ENCODE measurements at places on chromosomes 1 and 21.
A peak's percentile ranks its signal among the peaks of the same experiment; 100 is the strongest.

DNA sequence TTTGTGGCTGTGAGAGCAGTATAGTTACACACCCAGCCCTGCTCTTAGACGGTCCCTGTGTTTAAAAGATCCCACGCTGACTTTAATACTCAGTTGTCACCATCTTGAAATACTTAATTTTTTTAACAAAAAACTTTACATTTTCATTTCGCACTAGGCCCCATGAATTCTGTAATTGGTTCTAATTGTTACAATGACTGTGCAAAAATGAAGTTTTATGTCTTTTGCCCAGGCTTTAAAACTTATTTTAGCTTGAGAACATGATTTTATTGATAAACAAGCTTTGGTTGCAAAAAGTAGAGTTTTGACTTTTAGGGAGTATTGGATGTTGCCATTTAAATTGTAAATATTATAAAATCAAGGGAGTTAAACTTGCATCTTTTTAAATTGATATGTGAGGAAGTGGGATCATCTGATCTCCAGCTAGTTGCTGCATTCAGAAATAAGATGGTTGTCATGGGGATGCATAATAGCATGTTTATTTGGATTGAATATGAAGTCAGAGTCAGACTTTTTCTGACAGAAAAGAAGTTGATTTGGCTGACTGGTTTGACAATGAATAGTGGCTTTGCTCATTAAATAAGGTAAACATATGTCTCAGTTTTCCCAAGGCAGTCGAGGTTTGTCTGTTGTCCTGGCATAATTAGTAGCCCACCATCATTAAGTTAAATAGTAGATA lies 23.0 kb upstream of the CRP start:
- DNase-seq = no peak

- peak; percentile 21 for DNase-seq
Measured at GRCh38 chr1:10339815-10340214, 59.0 kb upstream of the PGD start.

GRCh38 chr21:42404539-42404938 lies 837 bp downstream of the UBASH3A start:
- no peak for DNase-seq

DNA sequence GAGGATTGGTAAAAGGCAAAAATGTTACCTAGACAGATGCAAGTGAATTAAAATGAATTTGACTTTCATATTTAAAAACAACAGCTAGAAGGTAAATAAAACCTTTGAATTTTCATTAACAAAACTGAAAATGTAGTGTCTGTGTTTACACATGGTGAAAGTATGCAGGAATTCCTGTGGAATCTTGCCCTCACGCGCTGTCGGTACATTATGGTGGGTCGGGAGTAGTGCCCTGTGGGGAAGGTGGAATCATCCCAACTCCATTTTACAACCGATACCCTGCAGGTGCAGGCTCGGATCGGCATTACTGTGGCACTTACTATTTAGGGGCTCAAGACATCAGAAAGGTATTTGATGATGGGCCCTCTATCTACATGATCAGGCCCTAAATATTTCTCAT lies 197.2 kb upstream of the MAP1LC3C start:
- no peak for DNase-seq

GRCh38 chr1:24540051-24540905 lies 15.6 kb upstream of the NCMAP start:
- no peak for DNase-seq

DNA sequence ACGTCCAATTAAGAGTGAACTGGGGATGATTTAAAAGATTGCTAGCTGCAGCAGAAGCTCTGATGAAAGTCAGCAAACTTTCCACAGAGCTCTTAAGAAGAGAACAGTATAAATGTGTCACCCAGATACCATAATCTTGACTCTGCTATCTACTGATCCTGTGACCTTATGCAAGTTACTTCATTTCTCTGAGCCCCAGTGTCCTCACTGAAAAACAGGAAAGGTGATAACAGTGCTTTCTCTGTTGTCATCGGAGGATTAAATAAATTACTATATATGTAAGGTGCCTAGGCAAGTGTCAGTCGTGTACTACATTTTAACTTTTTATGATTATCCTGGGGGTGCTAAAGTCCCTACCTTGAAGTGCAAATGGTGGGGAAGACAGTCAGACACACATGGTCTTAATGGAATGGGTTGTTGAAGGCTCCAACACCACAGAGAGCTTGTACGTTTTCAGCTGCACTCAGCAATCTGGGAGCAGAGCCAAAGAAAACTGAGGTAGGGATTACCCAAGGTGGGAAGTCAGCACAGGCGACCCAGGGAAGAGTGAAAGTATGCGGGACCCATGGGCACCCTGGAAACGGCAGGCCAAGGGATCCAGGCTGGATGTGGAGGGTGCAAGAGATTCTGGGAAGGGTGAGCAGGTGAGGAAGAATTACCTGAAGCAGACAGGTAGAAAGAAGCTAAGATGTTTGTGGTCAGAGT lies 82.8 kb downstream of the DTL start:
- no peak for DNase-seq

DNA sequence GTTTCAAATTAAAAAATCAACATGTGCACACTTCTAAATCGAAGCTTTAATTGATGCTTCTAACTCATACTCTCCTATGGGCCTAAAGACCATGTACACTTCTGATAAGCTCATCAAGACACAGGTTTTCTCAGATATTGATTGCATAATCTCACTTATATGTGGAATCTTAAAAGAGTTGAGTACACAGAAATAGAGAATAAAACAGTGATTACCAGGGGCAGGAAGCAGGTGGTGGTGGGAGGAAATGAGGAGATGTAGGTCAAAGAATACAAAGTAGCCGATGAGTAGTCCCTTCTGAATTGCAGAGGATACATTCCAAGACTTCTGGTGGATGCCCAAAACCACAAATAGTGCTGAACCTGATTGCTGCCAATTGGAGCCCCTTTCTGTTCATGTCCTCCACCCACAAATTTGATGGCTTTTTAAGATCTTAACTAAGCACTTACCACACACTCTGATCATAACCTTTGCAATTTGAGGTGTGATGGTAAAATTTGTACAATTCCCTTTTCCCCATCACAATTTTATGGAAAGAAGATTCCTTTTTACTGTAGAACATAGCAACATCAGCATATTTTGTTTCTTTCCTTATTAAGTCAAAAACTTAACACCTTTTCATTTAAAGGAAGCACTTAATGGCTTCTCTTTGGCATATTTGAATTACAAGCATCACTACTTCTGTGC lies 3.3 kb upstream of the CD1B start:
- no peak for DNase-seq

DNA sequence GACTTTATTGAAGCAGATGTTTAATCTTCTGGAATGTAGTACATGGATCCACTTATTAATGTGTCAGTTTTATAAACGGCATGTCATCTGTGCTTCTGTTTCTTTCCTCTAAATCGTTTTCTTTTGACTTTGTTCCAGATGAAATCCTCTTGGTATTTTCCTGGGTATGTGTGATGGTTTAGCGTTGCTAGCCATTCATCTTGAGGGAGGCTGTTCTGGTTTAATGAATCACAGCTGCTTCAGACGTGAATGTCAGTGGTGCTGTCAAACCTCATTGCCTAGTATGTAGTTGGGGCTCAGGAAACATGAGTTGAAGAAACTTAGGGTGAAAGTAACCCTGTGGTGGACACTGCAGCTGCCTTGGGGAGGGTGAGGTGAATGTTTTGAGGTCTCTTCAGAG lies 33.2 kb downstream of the KCNK1 start:
- no peak for DNase-seq

DNA sequence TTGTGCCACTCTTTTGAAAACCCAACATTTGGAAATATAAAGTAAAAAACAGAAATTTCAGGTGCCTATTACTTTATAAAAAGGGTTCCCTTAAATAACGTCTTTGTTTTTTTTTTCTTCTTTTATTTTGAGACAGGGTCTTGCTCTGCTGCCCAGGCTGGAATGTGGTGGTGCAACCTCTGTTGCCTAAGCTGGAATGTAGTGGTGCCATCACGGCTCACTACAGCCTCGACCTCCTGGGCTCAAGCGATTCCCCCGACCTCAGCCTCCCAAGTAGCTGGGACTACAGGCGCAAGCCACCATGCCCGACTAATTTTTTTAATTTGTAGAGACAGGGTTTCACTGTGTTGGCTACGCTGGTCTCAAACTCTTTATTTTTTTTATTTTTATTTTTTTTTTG lies 110.2 kb upstream of the HNRNPU start:
- no peak for DNase-seq

GRCh38 chr1:169858467-169858866 lies 35.2 kb downstream of the SCYL3 start:
- no peak for DNase-seq

DNA sequence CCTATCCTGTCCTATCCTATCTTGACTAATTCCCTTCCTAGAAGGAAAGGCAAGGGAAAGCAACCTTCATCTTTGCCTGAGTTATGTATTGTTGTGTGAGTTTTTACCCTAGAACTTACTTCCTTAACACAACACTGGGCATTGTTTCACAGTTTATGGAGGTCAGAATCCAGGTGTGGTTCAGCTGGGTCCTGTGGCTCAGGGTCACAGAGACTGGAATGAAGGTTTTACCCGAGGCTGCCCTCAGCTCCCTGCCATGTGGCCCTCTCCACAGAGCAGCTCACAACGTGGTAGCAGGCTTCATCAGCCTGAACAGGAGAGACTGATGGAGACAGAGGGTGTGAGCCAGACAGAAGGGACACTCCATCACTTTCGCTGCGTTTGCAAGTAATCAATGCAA lies 140.5 kb downstream of the FCRL5 start:
- no peak for DNase-seq

DNA sequence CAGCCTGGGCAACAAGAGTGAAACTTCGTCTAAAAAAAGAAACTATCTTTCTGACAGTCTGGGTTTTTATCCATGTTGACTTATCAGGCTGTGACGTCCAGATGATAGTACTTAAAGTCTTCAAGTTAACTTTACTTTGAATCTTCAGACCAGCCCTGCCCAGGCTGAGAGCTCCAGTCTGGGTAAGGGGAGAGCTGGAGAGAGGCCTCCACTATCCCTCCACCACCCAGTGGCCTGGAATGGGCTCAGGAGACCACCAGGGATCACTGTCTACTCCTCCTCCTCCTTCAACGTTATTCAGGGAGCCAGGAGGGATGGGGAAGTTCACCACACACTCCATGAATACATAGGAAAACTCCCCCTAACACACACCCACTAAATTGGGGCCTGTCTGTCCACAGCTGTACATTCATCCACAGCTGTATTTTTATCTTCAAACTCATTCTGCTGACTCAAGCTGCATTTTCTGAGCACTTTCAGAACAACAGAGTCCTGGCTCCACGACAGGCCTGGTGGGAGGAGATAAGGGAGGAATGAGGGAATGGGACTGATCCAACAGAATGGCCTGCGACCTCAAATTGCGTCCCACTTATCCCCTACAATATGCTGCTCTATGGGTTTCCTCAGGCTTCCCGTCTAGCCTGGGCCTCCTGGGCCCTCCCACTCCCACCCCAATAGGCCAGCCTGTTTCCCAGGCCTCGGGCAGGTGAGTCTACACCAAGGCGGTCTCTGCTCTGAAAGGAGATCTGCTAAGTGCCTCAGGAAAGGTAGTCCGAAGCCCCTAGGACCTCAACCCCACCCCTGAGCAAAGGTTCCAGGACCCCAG lies 1.8 kb downstream of the SLC45A3 start:
- no peak for DNase-seq

GRCh38 chr1:10128101-10128765 lies 82.1 kb upstream of the KIF1B start:
- no peak for DNase-seq

- no peak for DNase-seq
Measured at GRCh38 chr21:31795992-31796391, 64.1 kb upstream of the SCAF4 start.

DNA sequence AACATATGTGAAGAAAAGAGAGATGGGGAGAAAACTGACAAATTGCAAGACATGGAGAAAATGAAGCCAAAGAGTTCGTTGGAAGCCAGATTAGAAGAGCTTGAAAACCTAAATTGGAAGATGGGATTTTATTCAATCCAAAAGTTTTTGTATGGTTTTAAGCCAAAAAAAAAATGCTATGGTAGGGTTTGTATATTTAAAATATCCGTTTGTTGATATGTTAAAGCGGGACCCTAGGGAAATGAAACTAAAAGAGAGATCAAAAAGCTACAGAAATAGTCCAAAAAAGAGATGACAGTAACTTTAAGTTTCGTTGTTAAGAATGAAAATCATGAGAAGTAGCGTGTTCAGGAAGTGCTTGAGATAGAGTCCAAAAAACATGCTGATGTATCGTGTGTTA lies 617.7 kb upstream of the ADGRL2 start:
- DNase-seq = no peak

DNA sequence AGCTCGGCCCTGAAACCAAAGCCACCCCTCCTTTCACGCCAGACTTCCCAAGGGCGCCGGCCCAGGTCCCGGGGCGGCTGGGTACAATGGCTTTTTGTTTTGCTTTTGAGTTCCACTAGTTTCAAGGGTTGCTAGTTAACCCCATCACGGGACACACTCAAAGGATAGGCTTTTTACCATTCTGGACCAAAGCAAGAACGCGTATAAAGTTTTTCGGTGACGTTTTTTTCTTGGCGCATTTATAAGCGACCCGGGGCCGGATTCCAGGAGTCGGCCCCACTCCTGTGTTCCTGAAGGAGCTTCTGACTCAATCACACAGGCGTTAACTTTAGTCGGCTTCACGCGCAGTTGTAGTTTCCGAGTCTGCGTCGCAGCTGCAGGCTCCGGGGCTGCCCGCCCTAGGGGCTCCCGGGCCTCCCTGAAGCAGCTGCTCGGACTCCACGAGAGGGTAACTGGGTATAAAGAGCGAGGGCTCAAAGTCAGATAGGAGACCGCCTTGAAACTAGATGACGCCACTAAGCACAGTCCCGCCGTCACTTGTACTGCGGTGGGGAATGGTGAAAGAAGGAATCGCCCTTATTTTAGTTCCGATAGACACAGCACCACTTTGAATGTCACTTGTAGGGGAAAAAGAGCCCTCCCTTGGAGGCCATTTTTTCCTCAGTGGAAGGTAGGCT lies 707 bp upstream of the KLHL21 start:
- DNase-seq = peak; percentile 73

- DNase-seq = no peak
Measured at GRCh38 chr1:51101976-51102375, at the start of gene C1orf185. Gene C1orf185 (plus strand): TSS chr1:51102228. CDS start chr1:51102234, 6 bp downstream.

- DNase-seq = peak; percentile 97
Measured at GRCh38 chr1:156291226-156292061, 4.0 kb downstream of the GLMP start.

GRCh38 chr1:164588516-164589341 lies 29.7 kb downstream of the PBX1 start:
- DNase-seq = peak; percentile 95

Measured in Caco-2 (cell line).